ENCODE measurements at places on chromosomes 3 and 15.

DNA sequence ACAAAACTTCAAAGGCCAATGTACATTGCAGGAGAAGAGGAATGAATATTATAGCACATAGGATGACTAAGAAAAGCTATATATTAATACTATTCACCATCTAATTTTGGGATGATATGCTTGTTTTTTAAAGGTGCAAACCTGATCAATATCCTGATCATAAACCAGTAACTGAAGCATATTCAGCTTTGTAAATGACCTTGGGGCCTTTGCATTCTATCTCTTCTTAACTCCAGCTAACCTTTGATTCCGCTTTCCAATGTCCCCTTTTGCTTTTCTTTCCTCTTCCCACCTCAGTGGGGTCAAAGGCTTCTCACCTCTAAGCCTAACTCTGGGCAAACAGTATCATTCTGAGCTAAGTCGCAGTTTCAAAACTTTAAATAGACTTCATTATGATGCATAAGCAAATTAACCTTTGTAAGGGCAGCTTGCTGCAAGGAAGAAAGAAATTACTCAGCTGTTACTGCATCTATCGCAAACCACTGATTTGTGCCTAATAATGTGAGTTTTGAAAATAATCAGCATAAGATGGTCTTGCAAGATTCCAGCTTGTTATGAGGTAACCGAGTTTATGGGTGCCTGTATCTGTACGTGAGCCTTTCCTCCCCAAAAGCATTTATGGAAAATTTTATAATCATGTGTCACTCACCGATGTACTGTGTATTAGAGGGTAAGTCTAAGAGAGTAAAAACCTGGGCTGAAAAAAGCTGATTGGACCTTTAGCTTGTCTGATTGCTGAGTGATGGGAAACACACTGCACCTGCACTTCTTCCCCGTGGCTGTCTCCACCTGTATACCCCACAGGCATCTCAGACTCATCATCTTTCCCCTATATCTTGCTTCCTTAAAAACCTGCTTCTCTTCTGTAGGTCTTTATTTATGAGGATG is 116.8 kb downstream of the TPRG1 start:
- DNase-seq, result no peak

- no peak for DNase-seq
Measured at GRCh38 chr15:47577461-47577860, 139.8 kb upstream of the SEMA6D start.

GRCh38 chr3:114299421-114299820 is 5.6 kb downstream of the TIGIT start:
- DNase-seq, result no peak

DNA sequence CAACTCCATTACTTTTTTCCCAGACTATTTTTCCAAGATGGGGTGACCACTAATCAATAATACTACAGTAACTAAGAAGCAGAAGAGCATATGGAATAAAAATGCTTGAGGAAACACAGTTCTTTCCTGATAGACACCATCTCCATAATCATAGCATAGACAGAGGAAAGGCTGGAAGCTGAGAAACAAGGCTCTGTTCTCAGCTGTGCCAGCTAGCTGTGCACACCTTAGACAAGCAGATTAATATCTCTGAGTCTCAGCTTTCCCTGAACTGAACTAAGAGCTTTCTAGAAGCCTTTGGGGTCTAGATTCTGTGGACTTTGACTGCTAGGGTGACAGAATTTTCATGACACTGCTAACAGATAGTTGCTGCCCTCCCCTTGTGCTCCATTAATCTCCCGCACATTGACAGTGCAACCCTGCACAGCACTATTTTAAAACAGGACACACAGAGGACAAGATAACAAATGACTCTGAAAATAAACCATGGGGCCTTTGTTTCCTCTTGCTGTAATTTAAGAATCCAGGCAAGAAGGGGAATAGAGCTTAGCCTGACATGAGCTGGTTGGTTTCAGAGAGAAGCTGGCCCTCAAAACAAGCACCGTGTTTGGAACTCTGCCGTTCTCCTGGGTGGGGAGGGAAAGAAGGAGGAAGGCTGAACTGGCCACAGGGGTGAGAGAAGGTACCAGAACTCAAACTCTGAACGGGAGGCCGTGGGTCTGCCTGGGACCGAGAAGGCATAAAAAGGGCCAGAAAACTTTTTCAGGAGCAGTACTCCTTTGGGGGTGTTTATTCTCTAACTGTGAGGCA is 67.4 kb downstream of the ATP13A5 start:
- DNase-seq, result no peak

GRCh38 chr3:153144779-153145178 is 17.2 kb upstream of the RAP2B start:
- no peak for DNase-seq

DNA sequence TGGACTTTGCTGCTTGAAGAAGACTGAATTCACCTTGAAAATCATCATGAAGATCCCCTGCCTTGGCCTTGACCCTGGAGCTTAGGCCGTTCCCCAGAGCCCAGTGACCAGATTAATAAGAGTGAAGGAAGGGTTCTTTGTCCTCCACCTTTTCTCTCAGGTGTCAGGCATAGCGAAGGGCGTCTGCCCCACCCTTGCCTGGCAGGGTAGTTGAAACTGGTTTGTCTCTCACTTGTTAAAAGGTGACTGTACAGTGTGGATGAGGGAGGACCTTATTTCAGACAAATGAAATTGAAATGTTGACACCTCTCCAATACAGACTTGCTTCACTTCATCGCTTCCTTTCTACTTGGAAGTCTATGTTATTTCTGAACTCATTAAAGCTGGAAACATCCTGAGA is 223.7 kb upstream of the BHLHE40 start:
- no peak for DNase-seq

GRCh38 chr3:160739079-160739478 is 17.0 kb upstream of the PPM1L start:
- DNase-seq, result no peak

GRCh38 chr3:107346564-107346963 is 30.7 kb upstream of the CCDC54 start:
- DNase-seq, result no peak

GRCh38 chr3:177084616-177085015 is 112.7 kb downstream of the TBL1XR1 start:
- DNase-seq, result no peak

GRCh38 chr3:194984622-194985021 is 286.3 kb downstream of the XXYLT1 start:
- no peak for DNase-seq

Data from aorta (tissue), 5 donors.